HL-60 (cell line): ENCODE measurements at places on chromosomes 2 and 18.

- no peak for DNase-seq
Measured at GRCh38 chr2:205283736-205284270, 398.5 kb upstream of the NRP2 start.

- DNase-seq: no peak
Measured at GRCh38 chr2:175626796-175627195, 375.3 kb downstream of the LNPK start.

DNA sequence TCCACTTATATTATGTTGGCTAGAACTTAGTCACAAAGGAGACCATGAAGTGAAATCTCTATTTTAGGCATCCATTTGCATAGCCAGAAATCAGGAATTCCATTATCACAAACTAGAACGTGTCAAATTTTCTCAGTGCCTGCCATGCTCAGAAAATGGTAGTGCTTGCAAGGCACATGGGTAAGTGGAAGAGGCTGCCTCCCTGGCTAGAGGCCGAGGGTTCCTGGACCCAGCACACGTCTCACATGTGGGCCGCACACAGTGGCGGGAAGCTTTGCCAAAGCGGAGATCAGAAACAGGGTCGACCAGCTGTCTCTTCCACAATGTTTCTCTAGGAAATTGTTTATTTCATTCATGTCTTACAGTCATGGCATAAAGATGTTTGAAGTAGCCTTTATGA lies 42.3 kb downstream of the TRAF3IP1 start:
- DNase-seq: no peak

GRCh38 chr18:3814816-3815215 lies 364.8 kb downstream of the TGIF1 start:
- no peak for DNase-seq

- DNase-seq: no peak
Measured at GRCh38 chr2:236090027-236090382, 78.2 kb downstream of the GBX2 start.

DNA sequence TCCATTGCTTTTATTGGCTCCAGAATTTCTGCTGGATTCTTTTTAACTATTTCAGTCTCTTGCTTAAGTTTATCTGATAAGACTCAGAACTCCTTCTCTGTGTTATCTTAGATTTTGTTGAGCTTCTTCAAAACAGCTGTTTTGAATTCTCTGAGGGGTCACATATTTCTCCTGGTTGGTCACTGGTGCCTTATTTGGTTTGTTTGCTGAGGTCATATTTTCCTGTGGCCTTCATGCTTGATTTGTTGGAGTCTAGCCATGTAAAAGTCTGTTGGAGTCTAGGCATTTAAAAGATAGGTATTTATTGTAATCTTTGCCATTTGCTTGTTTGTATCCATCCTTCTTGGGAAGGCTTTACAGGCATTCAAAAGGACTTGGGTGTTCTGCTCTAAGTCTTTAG lies 398.7 kb downstream of the DSEL start:
- DNase-seq: no peak
